ENCODE measurements at places on chromosomes 11 and 22. TPM values are rescaled to one million over a fixed set of nuclear protein-coding genes. Genes with fewer than 3 reads are reported as not detected.

The TREH gene
- polyA plus RNA-seq, result not detected

The RIMBP3C gene
- polyA plus RNA-seq, result 0.11 TPM

The APOBEC3G gene
- polyA plus RNA-seq, result 73.6 TPM

The BACE1-AS gene
- polyA plus RNA-seq, result 1.1 TPM

The ILK gene
- polyA plus RNA-seq, result 165 TPM
